ENCODE measurements at places on chromosomes 12 and 14.

- DNase-seq, result no peak
Observed at GRCh38 chr14:80117876-80118275, 93.4 kb downstream of the DIO2 start.

DNA sequence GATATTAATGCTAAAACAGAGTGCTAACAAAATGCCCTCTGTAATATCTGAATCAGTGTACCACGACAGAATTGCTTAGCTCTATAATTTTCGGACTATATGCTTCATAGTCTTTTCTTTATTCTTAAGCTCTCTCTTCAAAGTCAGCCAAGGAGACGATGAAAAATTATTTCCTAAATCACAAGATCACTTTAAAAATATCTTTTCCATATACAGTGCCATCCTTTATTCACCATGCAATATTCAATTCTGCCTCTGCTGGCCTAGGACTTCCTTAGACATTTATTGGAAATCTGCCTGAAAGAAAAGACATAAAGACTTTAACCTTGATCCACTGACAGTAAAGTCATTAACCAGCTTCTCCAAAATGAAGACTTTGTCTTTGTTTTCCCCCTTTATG lies 238.9 kb upstream of the BTG1 start:
- DNase-seq, result no peak

GRCh38 chr14:101542391-101542790 lies 18.9 kb upstream of the DIO3 start:
- no peak for DNase-seq

GRCh38 chr12:5631497-5631896 lies 199.6 kb downstream of the NTF3 start:
- no peak for DNase-seq

DNA sequence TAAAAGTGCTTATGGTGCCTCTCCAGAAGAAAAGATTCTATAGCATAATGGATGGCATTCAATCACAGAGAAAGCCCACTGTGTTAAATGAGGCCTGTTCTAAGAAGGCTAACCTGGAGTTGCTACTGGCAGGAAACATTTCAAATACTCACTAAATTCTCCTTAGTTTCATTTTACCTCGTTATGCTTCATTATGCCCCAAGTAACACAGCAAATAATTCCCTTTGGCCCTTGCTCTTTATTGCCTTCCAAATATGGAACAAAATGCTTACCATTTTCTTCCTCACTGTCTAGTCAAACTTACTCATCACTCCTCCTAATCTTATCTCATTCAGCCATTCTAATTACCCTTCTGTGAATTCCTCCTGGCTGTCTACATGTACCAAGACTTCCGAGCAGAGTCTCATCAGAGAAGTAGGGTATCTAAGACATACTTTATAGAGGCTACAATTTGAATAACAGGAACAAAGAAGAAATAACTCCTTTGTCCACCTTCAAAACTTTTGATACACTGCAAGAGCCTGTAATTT lies 292.1 kb upstream of the CLEC14A start:
- no peak for DNase-seq

- no peak for DNase-seq
Observed at GRCh38 chr12:113051759-113052158, 4.8 kb upstream of the DTX1 start.

- peak; percentile 12 for DNase-seq
Observed at GRCh38 chr12:125683748-125684381, 618.6 kb downstream of the AACS start.

GRCh38 chr12:43208221-43208620 lies 343.8 kb downstream of the ADAMTS20 start:
- no peak for DNase-seq

DNA sequence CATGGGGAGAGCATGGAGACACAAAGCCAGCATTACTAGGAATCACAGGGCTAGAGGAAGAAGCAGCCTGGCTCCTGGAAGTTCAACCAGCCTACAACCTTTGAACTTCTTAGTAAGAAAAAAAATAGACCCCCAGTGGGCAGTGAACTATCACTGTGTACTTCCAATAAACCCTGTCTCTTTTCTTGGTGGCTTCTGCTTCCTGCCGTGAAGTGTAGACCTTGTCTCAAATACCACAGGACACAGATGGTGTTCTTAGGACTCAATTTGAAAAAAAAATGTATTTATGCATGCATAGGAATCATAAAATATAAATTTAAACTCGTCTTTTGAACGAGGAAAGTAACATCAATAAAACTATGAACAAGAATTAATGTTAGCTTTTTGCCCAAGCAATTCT lies 3.6 kb upstream of the PTGER2 start:
- DNase-seq, result no peak

GRCh38 chr12:94855853-94856252 lies 147.6 kb downstream of the NDUFA12 start:
- DNase-seq, result no peak

DNA sequence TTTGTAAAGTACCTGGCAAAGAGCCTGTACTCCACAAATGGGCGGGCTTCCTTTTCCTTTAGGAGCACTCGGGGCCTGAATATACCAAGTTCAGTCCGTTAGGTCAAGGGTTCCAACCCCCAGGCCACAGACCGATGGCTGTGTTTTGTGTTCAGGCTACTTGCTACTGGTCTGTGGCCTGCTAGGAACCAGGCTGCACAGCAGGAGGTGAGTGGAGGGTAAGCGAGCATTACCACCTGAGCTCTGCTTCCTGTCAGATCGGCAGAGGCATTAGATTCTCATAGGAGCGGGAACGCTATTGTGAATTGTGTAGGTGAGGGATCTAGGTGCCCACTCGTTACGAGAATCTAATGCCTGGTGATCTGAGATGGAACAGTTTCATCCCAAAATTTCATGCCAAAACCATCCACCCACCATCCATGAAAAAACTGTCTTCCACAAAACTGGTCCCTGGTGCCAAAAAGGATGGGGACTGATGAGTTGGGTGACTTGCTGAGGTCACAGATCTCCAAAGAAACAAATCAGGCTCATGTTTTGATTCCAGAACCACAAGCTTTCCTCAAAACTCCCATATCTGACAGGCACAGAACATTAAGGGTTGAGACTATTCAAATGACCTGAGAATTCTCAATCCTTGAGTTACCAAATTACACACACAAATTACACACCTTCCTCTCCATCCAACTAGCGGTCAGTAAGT lies 4.2 kb downstream of the CSRP2 start:
- no peak for DNase-seq

DNA sequence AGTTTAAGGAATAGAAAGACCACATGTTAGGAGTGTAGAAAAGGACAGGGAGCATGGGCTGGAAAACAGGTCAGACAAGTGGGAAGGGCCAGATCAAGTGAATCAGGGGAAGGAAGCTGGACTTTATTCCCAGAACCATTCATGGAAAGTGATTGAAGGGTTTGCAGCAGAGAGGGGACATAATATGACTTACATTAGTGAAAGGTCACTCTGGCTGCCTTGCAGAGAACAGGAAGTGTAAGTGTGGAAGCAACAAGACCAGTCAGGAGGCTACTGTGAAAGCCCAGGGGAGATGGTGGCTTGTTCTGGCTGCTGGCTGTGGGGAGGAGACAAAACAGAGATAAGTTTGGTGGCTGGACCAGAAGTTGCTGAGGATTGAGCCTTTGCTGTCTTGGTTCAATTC lies 69.1 kb downstream of the VCPKMT start:
- DNase-seq, result no peak

- no peak for DNase-seq
Observed at GRCh38 chr12:9221483-9221882, 13.3 kb upstream of the PZP start.

DNA sequence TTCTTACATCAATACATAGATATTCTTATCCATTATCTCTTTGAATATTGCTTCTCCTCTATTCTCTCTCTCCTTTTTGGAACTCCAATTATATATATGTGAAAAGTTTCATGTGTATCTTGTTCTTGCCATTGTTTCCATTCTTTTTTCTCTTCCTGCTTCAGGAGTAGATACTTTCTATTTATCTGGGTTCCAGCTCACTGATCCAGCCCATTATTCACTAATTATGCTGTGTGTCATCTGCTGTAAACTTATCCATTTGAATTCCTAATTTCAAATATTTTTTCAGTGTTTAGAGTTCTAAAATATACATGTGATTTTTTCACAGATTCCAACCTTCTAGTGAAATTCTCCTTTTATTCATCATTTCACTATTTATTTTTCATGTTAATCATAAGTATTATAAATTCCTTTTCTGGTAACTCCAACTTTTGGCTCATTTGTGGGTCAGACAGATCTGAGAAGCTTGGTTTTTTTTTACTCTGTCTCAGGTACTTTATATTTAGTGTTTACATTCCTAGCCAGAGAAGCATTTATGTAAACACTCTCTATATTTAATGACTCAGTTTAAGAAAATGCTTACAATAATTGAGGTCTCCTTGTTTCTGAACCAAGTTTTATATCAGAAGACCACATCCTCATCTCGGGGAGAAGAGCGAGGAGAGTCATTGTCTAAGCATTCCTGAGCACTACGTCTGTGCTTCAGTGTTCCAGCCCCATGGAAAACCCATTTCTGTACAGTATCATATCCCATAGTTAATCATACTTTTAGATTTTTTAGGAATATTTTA lies 15.9 kb upstream of the AMIGO2 start:
- no peak for DNase-seq

Measured in stimulated activated CD8-positive, alpha-beta memory T cell treated with anti-CD3 and anti-CD28 coated beads, Interleukin-7, amount 100 ng/mL, for 24 hours (primary cell).